ENCODE measurements at places on chromosomes 7 and 10.

- DNase-seq, result no peak
These were observed 61.2 kb downstream of the SH3PXD2A start for GRCh38 chr10:103793920-103794883.

GRCh38 chr10:124058346-124059003, 34.9 kb downstream of the CHST15 start:
- DNase-seq, result no peak

DNA sequence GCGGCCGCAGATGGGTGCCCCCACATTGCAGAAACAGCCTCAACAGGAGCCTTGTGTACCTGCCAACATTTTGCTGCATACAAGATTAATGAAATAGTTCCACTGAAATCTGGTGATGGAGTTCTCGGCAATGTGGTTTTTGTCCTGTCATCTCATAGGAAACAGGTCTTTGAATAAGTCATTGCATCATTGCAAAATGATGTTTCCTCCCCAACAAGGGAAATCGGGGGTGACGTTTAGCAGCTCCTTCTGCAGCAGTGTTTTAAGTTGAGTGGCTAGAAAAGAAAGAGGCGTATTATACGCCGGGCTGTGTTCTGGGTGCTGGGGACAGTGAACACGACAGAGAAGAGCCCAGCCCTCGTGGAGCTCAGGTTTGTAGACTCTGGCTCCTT, 177.0 kb downstream of the PRKAG2 start:
- DNase-seq, result no peak

DNA sequence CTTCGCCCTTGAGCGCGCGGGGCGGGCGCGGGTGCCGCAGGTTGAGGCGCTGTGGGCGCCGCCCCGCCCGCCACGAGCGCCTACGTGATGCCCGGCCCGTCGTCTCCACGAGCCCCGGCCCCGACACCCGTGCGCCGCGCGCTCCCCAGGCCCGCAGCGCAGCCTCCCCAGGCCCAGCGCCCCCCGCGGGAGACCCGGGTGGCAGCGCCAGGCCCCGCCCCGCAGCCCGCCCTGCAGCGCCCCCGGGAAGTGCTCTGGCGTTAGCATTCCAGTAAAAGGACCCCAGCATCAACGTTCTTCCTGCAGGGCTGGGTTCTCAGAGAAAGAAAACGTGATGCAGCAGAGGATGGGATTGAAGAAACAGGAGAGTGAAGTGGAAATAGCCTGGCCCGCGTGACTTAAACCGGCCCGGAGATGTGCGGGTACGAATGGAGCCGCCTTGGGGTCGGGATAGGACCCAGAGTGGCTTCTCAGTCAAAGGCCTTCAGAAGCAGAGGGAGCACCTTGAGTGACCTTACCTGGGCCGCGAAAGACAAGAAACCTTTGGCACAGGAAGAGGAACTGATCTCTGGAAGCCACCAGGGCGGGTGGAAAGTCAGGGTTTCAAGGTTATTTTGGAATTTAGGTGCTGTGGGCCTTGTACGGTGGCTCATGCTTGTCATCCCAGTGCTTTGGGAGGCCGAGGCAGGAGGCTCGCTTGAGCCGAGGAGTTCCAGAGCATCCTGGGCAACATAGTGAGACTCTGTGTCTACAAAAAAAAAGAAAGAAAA, 1.8 kb downstream of the PFKP start:
- DNase-seq, result no peak

- no peak for DNase-seq
These were observed 414.0 kb downstream of the PHTF2 start for GRCh38 chr7:78212476-78213060.

- no peak for DNase-seq
These were observed 50.1 kb upstream of the LMTK2 start for GRCh38 chr7:98056580-98056979.

GRCh38 chr7:144826208-144826607, 9.6 kb downstream of the TPK1 start:
- DNase-seq, result no peak

DNA sequence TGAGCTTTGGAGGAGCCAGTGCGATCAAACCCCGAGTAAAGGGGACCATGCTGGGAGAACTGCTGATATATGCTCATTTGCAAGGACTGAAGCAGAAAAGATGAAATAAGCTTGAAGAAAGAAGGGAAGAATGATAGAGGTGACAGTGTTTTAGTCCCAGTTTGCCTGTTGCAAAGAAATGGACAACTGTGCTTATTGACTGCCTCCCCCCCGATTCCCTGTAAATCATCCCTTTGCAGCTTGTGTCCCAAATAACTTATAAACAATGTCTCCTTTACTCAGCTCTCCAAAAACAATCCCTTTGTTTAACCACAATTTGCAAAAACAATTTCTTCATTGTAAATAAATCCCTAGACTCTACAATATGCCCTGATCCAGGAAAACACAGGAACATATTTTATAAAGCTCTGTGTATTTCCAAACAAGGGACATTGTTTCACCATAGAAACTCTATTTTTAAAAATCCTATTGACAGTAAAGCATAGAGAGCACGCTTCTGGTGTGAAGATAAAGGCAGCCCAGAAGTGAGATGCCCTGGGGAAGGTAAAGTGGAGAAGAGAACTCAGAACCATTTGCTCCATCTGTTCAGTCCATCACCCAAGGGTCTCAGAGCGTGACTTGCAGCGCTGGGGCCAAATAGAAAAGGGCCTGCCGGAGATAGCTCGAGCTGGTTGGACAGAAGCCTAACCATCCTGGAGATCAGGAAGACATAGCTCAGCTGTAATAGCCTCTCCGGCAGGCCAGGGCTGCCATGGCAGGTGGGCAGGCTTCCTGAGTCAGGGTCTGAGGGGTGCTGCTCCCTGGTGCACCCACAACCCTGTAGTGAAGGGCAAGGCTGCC, 280.5 kb downstream of the WDR11 start:
- DNase-seq, result no peak

- DNase-seq, result no peak
These were observed 84.7 kb downstream of the SNX10 start for GRCh38 chr7:26376175-26376917.

DNA sequence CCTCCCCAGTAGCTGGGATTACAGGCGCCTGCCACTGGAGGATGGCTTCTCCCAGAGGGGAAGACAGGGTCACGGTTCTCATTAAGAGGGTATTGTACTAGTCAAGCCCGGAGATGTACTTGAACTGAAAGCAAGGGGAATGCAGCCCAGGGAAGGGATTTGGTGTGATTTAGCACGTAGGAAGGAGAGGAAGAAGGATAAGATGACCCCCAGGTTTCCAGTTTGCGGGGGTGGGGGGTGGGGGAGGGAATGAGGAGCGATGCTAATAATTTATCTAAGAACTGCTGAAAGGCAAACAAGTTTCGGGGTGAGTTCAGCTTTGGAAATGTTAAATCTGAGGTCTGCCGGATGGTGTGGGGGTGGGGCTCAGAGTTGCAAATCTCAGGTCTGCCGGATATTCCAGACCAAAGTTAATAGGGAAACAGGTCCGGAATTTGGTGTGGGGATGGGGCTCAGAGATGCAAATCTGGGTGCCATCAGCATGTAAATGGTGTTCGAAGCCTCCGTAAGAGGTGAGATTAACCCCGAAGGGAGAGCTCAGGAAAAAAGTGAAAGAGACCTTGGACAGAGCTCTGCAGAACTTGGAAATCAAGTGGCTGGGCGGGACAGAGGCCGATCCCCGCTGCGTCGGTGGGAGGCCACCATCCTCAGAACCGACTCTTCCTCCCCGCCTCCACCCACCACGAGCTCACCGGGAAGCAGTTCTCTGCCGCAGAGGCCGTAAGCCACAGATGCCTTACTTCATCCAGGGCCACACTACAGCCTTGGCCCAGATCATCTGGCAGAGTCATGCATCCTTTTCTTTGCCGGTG, 1.6 kb upstream of the SEPHS1 start:
- no peak for DNase-seq

DNA sequence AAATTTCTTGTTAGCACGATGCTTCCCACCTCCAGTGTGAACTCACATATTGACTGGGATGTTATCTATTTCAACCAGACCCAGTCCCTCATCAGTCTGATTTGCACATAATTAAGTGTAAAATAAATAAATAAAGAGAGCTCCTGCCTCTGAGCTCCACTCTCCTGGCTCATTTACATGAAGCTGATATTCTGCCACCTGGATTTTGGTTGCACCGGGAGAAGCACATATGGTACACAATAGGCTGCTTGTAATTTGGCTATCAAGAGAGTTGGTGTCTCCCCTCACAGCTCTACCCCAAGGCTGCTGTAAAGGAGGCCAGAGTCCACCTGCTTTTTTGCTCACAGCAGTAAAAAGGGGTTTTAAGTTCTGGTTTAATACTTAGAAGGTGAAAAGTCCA, 610.5 kb downstream of the KCNMA1 start:
- no peak for DNase-seq
